Endothelial cell of umbilical vein (primary cell): ENCODE measurements at places on chromosomes 6 and 20. TPM values are rescaled to one million over a fixed set of nuclear protein-coding genes. Genes with fewer than 3 reads are reported as not detected.

GRCh38 chr6:131628726-131629125 is 684 bp upstream of the MED23 start:
- DNase-seq = no peak

Gene ARMC12
- polyA plus RNA-seq = 1.9 and 2.1 TPM in 2 replicates

- no peak for DNase-seq
Measured at GRCh38 chr6:144479991-144480390, 194.9 kb downstream of the UTRN start.

DNA sequence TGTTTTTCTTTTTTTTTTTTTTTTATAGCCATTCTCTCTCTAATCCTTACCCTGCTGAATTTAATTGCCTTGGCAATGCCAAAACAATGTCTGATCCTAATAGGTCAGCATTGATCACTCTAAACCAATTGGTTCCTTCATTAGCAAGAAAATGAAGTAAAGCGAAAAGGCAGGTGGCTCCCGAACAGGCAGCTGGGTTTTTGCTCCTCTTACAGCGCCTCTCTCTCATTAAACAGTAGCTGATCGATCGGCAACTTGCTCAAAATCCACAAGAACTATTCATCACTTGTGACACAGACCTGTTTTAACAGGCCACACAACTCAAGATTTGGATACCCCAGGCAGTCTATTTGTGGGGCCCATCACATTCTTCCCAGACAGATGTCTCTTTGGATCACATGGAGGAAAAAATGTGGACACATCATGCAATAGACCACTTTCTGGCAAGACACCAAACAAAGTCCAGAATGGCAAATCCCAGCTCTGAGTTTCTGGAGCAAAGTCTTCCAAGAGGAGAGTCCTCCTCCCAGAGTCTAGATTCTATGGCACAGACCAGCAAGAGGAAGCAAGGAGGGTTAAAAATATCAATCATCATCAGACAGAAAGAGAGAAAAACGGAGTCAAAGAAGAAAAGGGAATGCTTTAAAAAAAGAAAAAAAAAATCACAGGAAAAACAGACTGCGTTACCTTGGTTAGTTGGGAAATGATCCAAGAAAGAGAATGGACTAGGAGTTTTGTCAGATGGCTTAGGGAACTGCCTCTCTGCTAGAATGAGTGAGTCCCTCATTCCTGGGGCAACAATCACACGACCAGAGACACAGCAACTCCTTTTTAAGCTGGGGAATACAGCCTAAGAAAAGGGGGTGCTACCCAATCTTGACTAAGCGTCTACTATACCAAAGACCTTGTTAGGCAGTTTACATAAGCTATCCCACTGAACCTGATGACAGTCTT is 247.8 kb downstream of the BTBD9 start:
- peak; percentile 34 for DNase-seq

GRCh38 chr6:12800120-12800519 is 83.6 kb downstream of the PHACTR1 start:
- DNase-seq = no peak

DNA sequence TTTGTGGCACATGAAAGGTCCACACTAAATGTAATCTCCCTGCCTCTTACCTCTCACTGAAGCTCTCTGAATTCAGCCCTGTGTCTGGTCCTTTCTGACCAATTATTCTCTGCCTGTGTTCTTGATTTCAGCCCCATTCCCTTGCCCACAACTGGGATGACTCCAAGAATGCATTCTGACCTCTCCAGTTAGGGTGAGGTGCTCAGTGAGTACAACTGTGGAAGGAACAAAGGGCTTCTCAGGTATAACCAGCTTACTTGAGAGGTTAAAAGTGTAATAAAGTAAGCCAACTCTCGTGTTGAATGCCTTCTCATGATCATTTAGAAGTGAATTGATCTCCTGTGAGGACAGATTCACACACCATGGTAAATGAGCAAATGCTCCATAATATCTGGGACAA is 88.1 kb downstream of the GCLC start:
- DNase-seq = no peak

GRCh38 chr6:32397252-32397920 is 9.6 kb downstream of the BTNL2 start:
- DNase-seq = no peak

DNA sequence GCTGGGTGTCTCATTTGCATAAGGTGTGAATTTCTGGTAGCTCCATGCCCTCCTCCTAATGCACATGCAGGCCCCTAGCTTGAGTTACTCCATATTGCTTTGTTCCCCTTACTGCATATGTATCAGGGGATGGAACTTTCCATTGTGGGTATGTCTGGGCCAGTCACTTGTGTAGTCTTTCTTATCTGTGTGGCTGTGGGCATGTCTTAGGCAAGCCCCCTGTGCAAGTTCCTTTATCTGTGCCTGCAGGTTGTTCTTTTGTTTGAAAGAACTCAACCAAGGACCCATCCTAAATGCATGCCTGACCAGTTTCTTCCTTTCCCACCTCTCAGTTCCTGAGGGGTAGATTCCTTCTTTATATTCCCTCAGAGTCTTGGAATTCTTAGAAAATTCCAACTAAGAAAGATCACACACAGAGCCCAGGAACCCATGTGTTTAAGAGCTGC is 23.6 kb downstream of the MBOAT1 start:
- no peak for DNase-seq

Gene SLC35D3
- not detected in 2 replicates for polyA plus RNA-seq

- peak; percentile 43 for DNase-seq
Measured at GRCh38 chr6:159654483-159655098, 38.5 kb downstream of the SOD2 start.

DNA sequence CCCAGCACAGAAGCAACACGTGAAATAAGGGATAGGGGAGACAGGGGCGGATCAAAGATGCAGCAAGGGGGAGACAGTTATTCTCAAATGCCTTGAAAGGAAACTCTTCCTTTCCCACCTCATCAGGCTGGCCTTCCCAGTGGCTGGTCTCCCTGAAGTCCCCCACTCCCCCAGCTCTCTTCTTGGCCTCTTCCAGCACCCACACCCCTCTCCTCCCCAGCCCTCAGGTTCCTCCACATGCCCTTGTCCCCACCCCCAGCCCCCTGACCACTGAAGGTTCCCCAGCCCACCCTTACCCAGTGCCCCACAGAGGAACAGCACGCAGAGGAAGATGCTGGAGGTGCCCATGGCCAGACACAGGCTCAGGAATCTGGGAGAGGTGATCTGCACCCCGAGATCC is 1.7 kb upstream of the LY6G6D start:
- DNase-seq = no peak

Gene HSPA12B
- polyA plus RNA-seq = 3.6 and 3.7 TPM in 2 replicates

Gene PRDM13
- not detected in 2 replicates for polyA plus RNA-seq

GRCh38 chr6:37139230-37139962 is 30.6 kb upstream of the PIM1 start:
- DNase-seq = no peak

GRCh38 chr6:20800229-20800628 is 266.0 kb downstream of the CDKAL1 start:
- DNase-seq = no peak

DNA sequence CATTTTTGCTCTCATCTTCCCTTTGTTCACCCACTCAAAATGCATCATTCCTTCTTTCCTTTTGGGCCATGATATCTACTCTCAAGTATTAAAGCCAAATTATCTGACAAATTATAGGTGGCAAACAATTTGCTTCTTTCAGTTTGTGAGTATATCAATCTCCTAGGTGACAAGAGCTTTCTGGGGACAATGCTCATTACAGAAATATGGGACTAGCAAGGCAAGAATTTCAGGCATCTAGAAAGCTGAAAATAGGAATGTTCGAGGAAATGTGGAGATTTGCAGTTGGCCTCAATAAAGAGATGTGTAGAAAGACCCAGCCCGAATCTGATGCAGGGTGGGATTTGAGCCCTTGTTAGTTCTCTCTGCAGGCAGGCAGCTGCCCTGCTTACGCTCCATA is 71.8 kb downstream of the ALDH8A1 start:
- no peak for DNase-seq

GRCh38 chr6:3819161-3820110 is 29.7 kb upstream of the FAM50B start:
- DNase-seq = no peak

DNA sequence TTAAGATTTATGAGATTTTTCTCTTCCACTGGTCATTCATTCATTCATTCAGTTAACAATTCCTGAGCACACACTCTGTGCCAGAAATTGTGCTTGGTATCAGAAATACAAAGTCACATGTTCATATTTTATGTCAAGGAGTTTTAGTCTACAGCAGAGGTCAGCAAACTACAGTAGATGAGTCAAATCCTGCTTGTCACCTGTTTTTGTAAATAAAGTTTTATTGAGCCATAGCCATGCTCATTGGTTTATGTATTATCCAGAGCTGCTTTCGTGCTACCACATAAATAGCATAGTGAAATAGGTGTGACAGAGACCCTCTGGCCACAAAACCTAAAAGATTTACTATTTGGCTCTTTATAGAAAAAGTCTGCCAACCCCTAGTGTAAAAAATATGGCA is 46.8 kb downstream of the THEMIS start:
- DNase-seq = peak; percentile 7

DNA sequence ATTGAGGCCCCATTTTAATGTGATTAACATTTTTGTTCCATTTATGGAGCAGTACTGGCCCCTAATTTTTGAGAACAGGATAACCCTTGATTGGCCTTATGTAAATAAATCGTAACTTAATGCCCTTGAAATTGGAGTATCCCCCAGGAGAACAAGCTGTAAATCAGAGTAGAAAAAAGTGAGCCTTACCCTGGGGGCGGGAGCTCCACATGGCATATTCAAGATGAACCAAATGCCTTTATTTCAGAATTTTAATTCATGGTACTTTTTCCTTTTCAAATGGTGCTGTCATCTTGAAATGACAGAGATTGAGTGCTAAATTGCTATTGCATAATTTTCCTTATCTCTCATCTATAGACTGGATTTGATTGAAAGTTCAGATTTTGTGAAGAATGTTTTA is 809.5 kb upstream of the FLRT3 start:
- DNase-seq = no peak

Gene SLC24A3
- not detected in 2 replicates for polyA plus RNA-seq

- no peak for DNase-seq
Measured at GRCh38 chr6:84801250-84801649, 36.9 kb upstream of the TBX18 start.

Gene MOXD1
- 0.01 and 0.06 TPM in 2 replicates for polyA plus RNA-seq

- DNase-seq = peak; percentile 23
Measured at GRCh38 chr20:62887152-62887859, 25.7 kb upstream of the TCFL5 start.

DNA sequence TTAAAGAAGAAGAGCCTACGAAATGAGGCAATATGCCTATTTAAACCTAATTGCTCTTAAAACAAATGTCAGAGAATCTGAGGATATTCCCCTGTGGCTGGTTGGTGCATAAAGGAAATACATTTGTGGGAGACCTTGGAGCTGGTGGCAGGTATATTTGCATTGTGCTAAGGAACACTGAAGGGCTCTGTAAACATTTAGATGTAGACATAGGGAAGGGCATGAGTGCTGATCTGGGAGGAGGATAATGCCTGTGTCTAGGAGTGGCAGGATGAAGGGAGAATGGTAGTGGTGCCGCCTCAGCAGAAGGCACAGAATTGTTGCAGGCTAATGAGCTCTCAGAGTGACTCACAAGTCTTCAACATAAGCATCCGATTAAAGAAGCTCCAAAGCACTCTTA is 85.8 kb downstream of the CD164 start:
- no peak for DNase-seq

GRCh38 chr6:25217829-25218228 is 61.3 kb upstream of the CARMIL1 start:
- DNase-seq = no peak

DNA sequence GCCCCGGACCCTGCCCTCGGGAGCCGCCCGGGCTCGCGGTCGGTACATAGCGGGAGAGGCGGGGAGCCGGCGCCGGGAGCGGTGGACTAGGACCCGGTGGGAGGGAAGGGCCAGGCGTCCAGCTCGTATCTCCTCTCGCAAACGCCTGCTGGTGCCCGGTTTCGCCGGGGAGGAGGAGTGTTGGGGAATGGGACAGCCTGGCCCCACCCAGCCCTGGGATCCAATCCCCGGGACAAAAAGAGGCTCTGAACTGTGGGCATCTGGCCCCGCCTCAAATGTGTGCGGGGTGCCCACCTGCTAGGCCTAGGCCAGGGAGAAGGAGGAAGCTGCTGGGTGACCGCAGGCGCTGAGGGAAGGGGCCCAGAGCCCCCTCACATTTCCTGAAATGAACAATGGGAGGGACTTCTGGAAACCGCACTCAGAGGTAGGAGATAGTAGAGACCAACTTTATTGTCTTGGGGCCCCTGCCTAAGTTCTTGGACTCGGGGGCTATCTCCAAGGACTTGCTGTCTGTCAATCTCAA is at the start of gene KCNK17:
Gene KCNK17, minus strand, starts transcription at position 147 of the 523 bp plus-strand sequence. Its CDS starts 99 bp downstream, at position 48.
- no peak for DNase-seq

DNA sequence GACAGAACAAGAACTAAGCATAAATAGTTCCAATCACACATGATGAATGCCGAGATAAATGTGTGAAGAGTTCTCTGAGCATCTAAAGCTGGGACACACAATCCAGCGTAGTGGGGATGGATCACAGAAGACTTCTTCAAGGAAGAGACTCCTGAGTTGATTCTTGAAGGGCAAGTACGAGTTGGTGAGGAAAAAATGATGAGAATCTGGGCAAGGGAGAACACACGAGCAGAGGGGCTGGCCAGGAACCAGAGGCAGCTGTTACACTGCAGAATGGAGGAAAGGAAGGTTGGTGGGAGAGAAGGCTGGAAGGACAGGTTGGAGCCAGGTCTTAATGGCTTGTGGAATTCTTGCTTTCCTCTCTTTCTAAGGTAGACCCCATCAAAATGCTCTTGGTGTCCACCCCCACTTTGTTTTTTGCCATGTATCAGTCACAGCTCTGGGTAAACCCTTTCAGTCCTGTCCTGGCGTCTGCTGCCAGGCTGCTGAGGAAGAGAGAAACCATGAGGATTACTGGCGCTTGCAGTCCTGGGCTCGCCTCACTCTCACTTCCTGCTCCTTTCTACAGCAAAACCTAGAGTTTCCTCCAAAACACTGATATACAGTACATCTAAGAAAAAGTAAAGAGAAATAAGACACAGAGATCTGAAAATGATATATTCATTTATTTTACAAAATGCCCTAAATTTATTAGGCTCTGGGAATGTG is 127.6 kb upstream of the FAM184A start:
- DNase-seq = no peak

Gene ITPA
- 43.2 and 50.7 TPM in 2 replicates for polyA plus RNA-seq

DNA sequence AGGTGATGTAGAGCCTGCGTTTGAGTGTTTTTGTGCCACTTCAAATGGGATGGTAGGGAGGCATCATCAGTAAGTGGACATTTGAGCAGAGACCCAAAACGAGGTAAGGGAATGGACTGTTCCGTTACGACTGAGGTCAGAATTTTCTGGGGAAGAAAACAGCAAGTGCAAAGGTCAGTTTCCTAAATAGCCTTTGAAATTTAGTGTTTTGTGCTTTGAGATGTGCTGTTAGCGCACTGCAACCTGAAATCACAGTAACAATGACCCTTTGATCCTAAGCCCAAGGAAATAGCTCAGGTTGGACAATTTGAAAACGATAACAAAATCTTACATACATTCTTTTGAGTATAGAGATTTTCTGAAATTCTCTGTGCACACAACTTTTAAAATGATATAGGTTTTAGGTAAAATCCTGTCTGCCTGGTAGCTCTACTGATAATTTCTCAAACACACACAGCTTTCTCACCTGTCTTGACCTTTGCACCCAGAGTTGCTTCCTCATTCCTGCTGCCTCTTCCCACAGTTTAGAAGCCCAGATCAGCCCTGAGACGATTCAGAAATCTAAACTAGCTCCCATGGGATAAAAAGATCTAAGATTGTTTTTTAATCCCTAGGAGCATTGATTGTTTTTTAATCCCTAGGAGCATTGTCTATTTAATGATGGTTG is 22.1 kb downstream of the DCBLD1 start:
- DNase-seq = no peak
